ENCODE measurements at places on chromosomes 2 and 18.

GRCh38 chr2:60091266-60091665 is 462.2 kb downstream of the BCL11A start:
- no peak for DNase-seq

DNA sequence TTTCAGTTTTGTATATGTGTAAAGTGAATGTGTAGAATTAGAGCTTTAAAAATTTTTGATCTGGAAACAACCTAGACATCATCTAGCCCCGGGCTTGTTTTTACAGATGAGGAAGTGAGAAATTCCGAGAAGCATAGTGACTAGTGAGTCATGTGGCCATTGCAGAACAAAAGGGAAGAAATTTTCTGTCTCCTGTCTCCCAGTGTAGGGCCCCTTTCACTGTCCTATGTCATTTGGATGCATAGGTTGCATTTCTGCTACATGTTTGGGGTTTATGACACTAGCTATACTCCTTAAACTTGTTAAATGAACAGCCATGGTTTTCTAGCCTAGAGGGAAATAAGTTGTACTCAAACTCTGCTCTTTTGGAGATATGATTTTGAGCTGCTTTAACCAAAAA is 84.6 kb downstream of the PLCL1 start:
- peak; percentile 95 for DNase-seq

GRCh38 chr2:239353692-239354091 is 47.1 kb downstream of the HDAC4 start:
- no peak for DNase-seq

DNA sequence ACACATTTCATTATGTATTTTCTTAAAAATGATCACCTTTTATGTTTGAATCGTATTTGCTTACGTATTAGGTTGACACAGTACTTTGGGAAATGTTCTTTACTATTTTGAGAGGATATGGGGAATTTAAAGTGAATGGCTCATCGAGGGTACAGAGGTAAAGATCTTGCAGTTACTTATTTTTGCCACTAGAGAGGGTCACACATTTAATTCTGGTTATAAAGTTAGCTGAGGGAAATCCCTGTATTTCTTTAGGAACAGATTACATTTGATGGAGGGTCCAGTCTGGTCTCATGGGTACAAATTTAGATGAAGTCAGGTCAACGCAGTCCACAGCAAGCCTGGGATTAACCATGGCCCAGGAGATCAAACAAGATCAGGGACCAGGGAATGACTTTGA is 24.5 kb downstream of the DYNC2LI1 start:
- DNase-seq: peak; percentile 15

- no peak for DNase-seq
Observed at GRCh38 chr2:17718689-17719088, 34.9 kb downstream of the SMC6 start.

DNA sequence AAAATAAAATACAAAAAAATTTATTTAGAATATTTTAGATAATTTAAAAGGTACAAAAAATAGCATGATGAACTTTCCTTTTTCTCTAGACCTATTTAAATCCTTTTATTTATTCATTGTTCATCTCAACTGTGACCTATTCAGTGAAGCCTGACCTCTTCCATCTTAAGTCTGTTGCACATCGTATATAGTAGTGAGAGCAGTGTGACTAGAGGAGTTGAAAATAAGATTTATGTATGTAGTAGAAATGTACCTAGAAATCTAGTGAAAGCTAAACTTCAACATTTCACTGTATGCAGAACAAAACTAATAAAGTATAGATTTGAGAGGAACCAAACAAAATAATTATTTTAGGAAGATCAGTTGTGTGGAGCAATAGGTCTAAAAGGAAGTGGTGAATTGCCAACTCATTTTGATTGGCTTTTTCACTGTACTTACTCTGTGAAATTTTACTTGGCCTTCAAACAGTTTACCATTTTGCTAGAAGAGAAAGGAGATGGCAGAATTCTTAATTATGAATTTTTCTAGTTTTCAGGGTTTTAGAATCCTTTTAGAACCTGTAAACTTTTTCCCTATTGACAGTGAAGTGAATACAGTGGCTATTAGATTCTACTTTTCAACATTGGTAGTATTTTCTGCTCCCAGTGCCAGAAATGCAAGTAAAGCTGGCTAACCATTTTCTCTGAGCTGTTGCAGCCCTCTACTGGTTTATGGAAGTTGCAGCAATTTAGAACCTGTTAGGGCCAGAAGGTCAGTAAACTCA is 11.0 kb downstream of the ANKRD12 start:
- peak; percentile 70 for DNase-seq

GRCh38 chr18:45386041-45386655 is 229.1 kb upstream of the SLC14A2 start:
- DNase-seq: peak; percentile 33

GRCh38 chr2:80706951-80707350 is 402.4 kb upstream of the LRRTM1 start:
- no peak for DNase-seq

DNA sequence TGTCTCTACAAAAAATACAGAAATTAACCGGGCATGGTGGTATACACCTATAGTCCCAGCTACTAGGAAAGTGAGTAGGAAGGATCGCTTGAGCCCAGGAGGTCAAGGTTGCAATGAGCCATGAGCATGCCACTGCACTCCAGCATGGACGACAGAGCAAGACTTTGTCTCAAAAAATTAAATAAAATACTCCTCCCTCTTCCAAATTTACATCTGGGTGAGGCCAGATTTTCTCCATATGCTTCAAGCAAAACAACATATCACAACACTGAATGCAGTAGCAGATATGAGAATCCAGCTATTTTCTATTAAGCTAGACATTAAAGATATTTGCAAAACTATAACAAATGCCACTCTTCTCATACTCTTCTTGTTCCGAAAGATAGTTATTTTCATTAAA is 20.9 kb downstream of the MEMO1 start:
- DNase-seq: no peak

DNA sequence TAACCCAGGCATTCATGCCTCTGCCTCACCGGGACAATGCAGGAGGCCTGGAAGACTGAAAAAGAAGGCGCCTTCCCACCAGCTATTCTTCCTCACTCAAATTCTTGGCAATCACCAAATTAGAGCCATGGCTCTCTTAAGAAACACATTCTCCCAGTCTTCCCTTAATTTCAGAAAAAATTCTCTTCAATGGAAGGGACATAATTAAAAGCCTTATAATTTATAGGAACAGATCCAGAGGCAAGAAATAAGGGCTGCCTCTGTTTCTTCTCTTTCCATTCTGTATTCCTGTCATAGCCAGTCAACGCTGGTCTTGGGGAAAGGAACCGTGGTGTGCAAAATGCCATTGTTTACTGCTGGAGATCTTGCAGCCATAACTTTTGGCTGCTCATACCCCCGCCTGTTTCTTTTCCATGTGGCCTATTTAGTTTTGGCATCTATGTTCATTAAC is 32.8 kb downstream of the DTNA start:
- no peak for DNase-seq

DNA sequence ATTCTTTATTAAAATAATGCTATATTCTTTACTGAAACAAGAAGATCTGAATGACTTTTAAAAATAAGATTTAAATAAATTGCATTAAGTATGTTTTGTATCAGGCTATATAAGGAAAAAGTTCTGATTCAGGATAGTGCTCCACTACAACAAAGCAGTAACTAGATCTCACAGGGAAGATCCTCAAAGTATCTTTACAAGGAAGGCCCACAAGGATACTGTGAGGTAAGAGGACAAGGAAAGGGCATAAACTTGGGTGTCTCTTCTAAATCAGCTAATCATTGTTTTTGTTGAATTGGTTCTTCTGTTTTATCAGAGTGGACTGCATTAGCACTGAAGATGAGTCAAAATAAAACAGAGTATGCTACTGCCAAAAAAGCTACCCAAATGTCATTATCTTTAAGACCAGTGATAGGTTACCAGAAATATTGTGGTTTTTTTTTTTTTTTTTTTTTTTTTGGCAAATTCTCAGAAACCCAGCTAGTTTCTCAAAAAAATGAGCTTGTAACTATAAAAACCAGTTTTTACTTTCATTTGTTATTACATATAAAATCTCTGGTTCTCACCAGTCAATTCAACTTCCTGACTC is 160.9 kb downstream of the BAZ2B start:
- DNase-seq: no peak

DNA sequence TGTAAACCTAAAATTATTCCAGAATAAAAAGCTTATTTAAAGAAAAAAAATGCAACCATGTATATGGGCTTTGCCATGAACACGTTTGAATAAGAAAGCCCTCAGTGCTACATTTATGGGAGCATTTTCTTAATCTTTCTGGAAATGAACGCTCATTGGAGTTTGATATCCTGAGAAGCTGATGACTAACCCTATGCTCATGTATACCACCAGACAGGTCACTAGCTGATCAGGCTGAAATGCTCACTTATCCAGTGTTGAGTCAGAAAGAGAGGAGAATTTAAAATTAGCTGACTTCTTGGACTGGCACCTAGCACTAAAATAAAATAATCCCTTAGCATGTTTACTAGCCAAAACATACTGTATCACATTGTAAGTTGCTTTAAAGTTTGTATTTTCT is 254.9 kb upstream of the SIX3 start:
- no peak for DNase-seq

DNA sequence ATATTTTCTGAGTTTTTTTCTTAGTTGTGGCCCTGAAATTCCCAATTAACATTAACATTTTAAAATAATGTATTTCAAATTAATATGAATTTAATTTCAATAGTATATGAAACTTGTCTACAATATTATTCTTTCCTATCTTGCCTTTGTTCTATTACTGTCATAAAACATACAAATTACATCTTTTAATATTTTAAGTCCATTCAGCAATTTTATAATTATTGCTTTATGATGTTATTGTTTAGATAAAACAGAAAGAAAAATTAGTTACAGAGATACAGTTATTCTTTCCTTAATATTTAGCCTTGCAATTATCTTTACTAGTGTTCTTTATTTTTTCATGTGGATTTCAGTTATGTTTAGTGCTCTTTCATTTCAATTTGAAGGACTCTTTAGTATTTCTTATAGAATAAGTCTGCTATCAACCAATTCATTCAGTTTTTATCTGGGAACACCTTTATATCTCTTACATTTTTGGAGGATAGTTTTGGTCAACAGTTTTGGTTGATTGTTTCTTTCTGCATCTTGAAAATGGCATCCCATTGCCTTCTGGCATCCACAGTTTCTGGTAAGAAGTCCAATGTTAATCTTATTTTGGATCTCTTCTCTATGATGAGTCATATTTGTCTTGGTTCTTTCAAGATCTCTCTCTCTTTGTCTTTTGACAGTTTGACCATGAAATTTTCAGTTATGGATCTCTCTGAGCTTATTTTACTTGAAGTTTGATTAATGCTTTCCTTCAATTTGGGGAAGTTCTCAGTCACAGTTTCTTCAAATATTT is 76.9 kb upstream of the CHST9 start:
- no peak for DNase-seq

DNA sequence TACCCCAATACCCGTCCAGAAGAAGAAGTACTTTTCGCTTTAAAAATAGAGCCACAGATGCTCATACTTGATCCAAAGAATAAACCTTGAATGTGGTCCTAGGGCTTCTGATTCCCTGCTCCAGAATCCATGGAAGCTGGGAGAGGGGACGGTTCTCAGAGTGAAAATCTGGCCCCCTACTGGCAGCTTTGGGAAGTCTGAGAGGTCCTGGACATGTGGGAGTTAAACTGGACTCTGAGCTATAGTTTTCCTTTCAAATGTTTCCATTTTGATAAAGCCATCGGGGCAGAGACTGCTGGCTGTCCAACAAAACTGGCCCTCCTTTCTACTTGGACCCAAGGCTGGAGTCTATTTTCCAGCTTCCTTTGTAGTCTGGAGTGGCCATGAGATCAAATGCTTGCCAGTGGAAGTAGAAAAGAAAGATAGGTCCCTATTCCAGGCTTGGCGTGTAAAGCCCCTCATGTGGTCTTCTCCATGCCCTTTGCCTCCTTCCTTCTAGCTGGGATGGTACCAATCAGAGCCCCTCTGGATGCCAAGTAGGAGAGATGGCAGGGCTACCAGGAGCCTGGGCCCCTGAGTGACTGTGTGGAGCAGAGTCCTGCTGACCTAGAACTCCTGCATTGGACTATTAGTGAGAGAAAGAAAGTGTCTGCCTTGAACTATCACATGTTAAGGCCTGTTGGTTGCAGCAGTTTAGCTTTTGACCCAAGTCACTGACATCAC is 37.7 kb upstream of the TBC1D8 start:
- DNase-seq: no peak

GRCh38 chr2:234747032-234747431 is 204.8 kb upstream of the SH3BP4 start:
- no peak for DNase-seq

DNA sequence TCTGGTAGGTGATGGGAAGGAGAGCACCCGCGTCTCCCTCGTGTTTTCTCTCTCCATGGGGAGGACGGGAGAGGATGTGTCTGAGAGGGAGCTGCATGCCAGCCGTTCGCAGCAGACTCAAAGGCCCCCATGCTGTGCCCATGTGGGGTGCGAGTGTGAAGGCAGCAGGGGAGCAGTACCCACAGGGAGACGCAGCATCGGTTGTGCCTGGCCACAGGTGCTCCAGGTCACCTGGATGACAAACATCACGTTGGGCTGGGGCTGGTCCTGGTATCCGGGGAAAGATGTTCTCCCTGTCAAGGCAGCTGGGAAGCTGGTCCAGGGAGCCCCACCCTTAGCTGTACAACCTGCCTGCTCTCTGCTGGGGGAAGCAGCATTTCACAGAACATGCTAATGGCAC is 119.5 kb upstream of the SALL3 start:
- no peak for DNase-seq

DNA sequence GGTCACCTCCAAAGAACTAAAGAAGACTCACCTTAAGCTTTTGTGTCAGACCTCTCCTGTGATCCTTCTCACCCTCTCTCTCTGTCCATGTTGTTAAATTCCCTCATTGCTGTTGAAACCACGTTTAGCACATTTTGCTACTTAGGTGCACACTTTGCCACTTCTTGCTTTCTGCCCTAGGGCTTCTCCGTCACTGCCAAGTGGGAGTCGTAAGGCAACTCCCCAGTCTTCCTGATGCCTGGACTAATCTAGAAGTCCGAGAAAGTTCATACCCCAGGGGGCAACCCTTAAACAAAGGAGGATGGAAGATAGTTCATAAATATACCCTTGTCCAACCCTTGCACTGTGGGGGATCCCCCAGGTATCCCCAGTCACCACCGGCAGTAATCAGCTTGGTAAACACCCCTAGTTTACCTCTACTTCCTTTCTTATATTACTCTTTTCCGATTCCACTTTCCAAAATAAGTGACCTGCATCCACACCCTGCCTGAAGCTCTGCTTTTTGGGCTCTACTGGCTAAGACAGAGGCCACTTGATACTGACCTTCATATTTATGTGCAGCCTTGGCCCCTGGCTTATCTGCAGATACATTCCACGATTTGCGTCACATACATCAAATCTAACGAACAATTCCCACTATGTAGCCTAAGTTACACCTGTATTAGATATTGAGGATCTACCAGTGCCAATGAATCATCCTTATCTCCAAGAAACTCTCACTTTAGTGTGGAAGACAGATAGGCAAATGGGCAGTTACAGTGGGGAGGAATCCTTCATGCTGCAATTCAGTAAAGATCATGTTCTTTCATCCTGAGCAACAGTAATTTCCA is 776.2 kb downstream of the RNF144A start:
- DNase-seq: no peak
